IMR-90 (cell line): ENCODE measurements at places on chromosomes 7 and 10.

GRCh38 chr10:84599254-84599653 lies 270.9 kb downstream of the CCSER2 start:
- H3K27me3 ChIP-seq: no peaks in the 10 kb centered on the region
- no peak for DNase-seq
- no peak overlapping the region for H3K27ac ChIP-seq
- no peaks in the 10 kb centered on the region for H3K4me1 ChIP-seq

DNA sequence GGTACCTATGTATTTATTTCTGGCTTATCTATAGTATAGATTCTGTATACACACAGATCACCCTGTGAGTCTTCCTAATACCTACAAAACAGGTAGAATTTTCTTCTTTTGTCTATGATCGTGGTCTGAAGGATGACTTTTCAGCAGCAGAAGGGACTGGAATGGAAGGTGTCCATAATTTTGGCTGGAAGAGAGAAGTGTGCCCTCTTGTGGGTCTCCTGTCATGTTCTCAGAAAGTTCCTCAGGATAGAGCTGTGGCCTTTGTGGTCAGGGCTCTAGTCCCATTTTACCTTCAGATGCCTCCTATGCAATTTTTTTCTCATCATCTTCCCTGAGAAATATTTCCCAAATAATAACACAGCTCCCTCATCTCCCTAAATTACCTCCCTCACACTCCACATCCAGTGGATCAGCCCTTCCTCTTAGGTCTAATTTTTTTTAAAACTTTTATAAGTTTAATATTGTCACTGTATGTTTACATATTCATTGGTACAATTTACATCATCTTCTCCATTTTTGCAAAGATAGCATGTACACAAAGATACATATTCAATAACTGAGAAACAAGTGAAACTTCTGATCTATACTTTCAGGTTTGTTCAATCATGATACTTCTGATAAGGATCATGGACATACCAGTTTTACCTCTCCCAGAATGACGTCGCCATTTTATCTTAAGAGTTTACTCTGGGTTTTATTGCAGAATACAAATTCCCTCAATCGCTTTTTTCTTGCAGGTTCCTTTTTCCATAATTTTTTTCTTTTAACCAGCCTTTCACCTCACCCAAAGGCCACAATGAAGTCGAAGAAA lies 112.7 kb downstream of the REEP3 start:
- H3K27ac ChIP-seq: no peak overlapping the region
- H3K4me3 ChIP-seq: no peak overlapping the region
- peak; percentile 52 for DNase-seq

DNA sequence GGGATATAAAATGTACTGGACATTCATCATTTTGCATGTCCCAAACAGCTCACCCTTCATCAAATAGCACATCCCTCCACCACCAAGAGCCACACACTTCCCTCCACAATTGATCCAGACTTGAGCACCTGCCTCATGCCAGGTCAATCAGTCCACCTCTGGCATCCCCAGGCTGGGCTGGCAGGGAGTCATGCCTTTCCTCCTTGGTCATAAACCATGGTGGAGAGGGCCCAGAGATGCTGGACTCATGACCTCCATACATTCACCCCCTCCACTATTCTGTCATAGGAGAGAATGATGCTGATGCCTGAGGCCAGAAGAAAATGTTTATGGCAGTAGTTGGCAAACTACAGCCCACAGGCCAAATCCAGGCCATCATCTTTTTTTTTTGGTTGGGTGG lies 16.1 kb upstream of the GDF10 start:
- H3K27ac ChIP-seq: no peak overlapping the region
- no peak for DNase-seq
- H3K4me1 ChIP-seq: no peaks in the 10 kb centered on the region
- peaks cover 22% of the 10 kb centered on the region for H3K27me3 ChIP-seq

DNA sequence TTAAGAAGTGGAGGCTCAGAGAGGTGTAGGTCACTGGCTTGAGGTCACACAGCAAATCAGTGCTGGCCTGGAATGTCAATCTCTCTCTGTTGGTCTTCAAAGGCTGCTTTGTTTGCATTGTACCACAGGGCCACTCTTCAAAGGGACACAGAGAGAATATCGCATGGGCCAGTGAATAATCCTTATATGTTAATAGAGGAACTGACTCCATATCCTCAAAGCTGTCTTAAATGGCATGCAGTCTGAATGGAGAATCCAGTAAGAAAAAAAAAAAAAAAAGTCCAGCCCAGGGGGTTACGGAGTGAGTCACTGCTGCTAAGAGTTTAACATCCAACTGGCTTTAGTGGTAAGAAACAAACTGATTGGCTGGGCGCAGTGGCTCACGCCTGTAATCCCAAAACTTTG lies 54.1 kb downstream of the NRAP start:
- H3K36me3 ChIP-seq: no peaks in the 10 kb centered on the region
- peaks cover 10% of the 10 kb centered on the region for H3K27me3 ChIP-seq
- peak; percentile 14 for DNase-seq
- H3K4me1 ChIP-seq: no peaks in the 10 kb centered on the region
- H3K4me3 ChIP-seq: no peak overlapping the region

DNA sequence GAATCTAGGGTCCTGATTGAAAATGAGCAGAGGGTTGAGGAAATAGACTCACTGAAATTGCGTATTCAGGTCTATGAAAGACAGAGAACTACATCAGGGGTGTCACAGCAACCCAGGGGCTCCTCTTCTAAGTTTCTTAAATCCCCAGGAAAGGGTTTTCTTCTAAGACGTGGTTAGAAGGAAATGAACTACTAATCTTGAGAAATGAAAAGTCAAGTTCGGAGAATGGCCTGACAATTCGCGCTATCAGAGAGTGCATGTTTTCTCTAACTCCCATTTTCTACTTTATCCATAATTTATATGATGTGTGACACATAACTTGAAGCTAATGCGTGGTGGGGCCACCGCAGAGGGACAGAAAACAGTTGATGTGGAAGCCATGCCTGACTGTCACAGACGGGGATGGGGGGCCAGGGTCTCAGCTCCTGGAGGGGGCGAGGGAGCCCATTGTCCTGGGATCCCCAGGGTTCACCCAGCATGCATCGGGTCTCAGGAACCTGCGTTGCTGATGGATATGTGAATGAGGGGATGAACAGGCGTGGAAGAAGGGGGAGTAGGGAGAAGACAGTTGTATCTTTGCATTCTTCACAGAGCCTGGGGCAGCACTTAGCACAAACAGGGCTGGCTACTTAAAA lies 86.3 kb downstream of the PTPRE start:
- H3K36me3 ChIP-seq: no peaks in the 10 kb centered on the region
- H3K4me1 ChIP-seq: peaks cover 4% of the 10 kb centered on the region
